ENCODE measurements at places on chromosomes 3 and 15.
A peak's percentile ranks its signal among the peaks of the same experiment; 100 is the strongest.

- DNase-seq = no peak
Observed at GRCh38 chr15:60831540-60831939, 352.6 kb upstream of the ICE2 start.

GRCh38 chr15:94253742-94254141, 22.4 kb downstream of the MCTP2 start:
- no peak for DNase-seq

- peak; percentile 41 for DNase-seq
Observed at GRCh38 chr3:169813757-169814517, 1.2 kb upstream of the LRRC34 start.

GRCh38 chr3:53236112-53236841, 19.5 kb downstream of the TKT start:
- no peak for DNase-seq

GRCh38 chr15:70507772-70508371, 255.5 kb downstream of the UACA start:
- peak; percentile 94 for DNase-seq

GRCh38 chr15:75955720-75956119, 52.0 kb downstream of the FBXO22 start:
- DNase-seq = no peak

DNA sequence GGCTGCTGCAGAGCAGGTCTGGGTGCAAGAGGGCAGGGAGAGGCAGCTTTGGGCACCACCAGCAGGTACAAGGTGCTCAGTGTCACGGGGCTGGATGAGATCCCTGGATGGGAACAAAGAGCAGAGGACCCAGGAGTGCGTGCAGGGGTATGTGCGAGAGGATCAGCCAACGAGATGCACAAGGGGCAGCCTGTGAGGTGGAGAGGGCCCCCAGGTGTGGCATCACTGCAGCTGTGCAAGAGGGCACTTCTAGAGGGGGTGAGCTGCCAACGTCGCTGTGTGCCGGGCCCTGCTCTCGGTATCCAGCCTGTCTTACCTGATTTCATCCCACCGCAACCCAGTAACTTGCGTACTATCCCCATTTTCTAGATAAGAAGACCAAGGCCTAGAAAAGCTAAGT, 67.3 kb upstream of the SNRPA1 start:
- DNase-seq = no peak

- DNase-seq = no peak
Observed at GRCh38 chr3:53890726-53891475, 758 bp downstream of the SELENOK start.

GRCh38 chr15:78915341-78916087, 29.3 kb downstream of the CTSH start:
- DNase-seq = no peak

- no peak for DNase-seq
Observed at GRCh38 chr3:5022187-5022965, 43.1 kb downstream of the BHLHE40 start.

DNA sequence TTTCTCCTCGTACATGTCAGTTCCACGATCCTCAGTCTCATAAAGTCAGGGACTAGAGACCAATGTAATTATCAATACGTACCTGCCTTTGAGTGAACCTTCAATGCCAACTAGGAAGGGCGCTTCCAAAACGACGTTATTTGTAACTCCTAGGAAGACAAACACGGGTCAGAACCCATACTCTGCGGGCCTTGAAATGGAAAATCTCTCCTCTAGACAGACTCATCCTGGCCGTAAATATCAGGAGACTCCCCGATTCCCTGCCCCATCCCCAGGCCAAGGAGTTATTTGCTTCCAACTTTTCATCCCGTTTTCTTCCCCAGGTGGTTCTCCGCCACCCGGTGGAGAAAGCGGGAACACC, 578 bp downstream of the OIP5 start:
- no peak for DNase-seq

GRCh38 chr3:46707601-46708011, 6.4 kb downstream of the TMIE start:
- DNase-seq = no peak
